ENCODE measurements at places on chromosomes 2 and 18. TPM values are rescaled to one million over a fixed set of nuclear protein-coding genes. Genes with fewer than 3 reads are reported as not detected.

The OTOS gene
- total RNA-seq, result not detected

- peaks cover 41% of the 10 kb centered on the region for H3K36me3 ChIP-seq
- H3K4me1 ChIP-seq, result peaks cover 48% of the 10 kb centered on the region
- no peak for DNase-seq
- H3K27ac ChIP-seq, result no peak overlapping the region
- H3K4me3 ChIP-seq, result no peak overlapping the region
- no peaks in the 10 kb centered on the region for H3K27me3 ChIP-seq
These were observed 21.9 kb downstream of the EVA1A start for GRCh38 chr2:75538521-75539490.

- H3K4me1 ChIP-seq, result peaks cover 56% of the 10 kb centered on the region
- peak; percentile 95 for DNase-seq
- peaks cover 1% of the 10 kb centered on the region for H3K27me3 ChIP-seq
- H3K4me3 ChIP-seq, result peak overlapping the region; percentile 67
- H3K36me3 ChIP-seq, result peaks cover 5% of the 10 kb centered on the region
These were observed 17.1 kb downstream of the HS6ST1 start for GRCh38 chr2:128301501-128301966.

DNA sequence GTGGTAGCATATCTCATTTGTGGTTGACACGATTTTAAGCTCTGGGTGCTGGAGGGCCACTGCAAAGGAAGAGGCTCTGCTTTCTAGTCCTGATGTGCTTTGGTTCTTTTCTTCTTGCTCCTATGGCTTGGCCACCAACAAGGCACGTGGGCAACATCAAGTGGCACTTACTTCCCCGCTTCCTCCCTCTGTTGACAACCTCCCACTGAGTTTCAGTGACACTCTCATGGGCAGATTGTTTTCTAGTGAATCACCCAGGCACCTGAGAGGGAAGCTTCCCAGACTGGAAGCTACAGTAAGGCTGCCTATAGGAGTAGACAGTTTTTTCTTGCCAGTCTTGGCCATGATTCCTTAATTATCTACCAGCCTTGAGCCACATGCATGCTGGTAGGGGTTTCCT lies 89.0 kb downstream of the NBAS start:
- H3K36me3 ChIP-seq, result peaks cover 36% of the 10 kb centered on the region
- no peak overlapping the region for H3K27ac ChIP-seq
- no peaks in the 10 kb centered on the region for H3K27me3 ChIP-seq
- no peak overlapping the region for H3K4me3 ChIP-seq
- H3K4me1 ChIP-seq, result no peaks in the 10 kb centered on the region

DNA sequence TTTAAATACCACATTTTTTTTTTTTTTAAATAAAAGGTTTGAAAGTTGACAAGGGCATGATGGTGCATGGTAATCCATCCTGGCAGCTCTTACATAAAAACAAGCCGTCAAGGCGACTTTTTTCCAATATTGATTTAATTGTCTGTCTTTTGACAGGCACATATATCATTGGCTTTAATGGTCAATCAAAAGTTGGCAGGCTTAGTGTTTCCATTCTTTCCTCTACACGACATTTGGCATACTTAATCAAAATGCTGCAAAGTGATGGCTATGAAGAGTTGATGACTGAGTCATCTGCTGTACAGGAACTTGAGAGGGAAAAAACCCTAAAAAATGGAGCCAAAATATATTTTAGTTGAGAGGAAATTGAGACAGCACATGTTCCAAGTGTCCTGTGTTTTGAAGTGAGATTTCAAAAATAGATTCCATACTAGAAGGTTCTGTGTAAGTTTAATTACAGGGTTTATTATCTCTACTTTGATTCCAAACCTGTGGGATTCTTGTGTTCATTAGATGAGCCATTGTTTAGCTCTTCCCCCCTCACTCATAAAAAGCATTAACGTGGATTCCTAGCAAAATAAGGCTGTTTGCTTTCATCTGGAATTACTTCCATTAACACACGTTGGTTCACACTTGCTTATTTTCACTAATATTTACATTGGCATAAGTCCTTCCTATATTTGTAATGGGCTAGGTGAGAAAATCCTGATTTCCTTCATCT lies 3.2 kb downstream of the TSHZ1 start:
- H3K36me3 ChIP-seq, result peaks cover 11% of the 10 kb centered on the region
- H3K4me1 ChIP-seq, result peaks cover 76% of the 10 kb centered on the region
- H3K4me3 ChIP-seq, result peak overlapping the region; percentile 94
- peak overlapping the region; percentile 90 for H3K27ac ChIP-seq
- no peaks in the 10 kb centered on the region for H3K27me3 ChIP-seq

- H3K27me3 ChIP-seq, result peaks cover 30% of the 10 kb centered on the region
- H3K4me1 ChIP-seq, result no peaks in the 10 kb centered on the region
- H3K27ac ChIP-seq, result no peak overlapping the region
- DNase-seq, result no peak
- H3K36me3 ChIP-seq, result no peaks in the 10 kb centered on the region
- H3K4me3 ChIP-seq, result no peak overlapping the region
These were observed 70.0 kb upstream of the MAP4K4 start for GRCh38 chr2:101627285-101628029.

DNA sequence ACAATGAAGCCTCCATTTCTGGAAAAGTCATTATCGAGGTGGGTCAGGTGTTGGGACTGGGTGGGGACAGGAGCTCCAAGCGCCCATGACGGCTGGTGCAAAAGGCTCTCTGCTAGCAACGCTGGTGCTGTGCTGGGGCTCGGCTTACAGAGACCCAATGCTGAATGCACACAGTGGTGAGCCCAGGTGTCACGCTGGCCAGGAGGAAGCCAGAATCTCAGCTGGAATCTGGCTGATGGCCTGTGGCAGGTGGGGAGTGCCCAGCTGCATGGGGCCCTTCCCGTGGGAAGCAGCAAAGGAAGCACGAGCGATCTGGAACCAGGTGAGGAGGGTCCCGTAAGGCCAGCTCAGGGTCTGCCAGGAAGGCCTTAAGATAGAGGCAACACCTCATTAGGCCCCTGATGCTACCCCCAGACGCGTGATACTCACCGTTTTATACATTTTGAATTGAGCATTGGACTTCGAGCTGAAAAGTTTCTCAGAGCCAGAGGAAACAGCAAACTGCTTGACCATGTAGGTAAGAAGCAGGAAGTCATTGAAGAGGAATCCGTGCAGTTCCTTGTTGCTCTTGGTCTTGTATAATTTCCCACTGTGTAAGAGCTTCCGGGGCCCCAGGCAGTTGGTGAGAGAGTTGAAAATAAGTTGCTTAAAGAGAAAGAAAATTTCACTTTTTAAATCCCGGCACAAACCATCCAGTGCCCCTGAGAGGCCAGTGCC lies 34.7 kb downstream of the FAM228A start:
- peaks cover 5% of the 10 kb centered on the region for H3K4me1 ChIP-seq
- H3K27me3 ChIP-seq, result no peaks in the 10 kb centered on the region
- H3K27ac ChIP-seq, result no peak overlapping the region
